ENCODE measurements at places on chromosomes 6 and 20.

DNA sequence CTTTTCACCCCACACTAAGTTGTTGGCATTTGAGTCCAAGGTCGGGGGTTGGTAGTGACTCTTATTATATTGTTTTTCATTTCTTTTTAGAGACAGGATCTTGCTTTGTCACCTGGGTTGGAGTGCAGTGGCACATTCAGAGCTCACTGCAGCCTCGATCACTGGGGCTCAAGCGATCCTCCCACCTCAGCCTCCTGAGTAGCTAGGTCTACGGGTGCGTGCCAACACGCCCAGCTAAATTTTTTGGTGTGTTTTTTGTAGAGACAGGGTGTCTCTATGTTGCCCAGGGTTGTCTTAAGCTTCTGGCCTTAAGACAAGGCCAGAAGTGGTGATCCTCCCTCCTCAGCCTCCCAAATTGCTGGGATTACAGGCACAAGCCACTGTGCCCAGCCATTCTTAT lies 25.1 kb upstream of the TGM2 start:
- DNase-seq: no peak

GRCh38 chr6:156344491-156344890 lies 432.7 kb upstream of the ARID1B start:
- no peak for DNase-seq

DNA sequence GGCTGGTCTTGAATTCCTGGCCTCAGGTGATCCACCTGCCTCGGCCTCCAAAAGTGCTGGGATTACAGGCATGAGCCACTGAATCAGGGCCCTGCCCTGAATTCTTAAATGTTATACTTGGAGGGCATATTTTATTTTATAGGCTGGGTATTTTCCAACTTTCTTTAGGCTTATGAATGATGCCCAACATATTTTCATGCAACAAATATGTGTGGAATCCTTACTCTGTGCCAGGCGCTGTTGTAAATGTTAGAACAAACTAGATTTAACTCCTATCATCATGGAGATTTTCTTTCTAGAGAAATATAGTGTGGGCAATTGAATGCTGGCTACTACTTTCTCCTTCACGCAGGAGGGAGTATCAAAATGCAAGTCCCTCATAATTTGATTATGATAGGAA lies 71.2 kb downstream of the SAMD5 start:
- no peak for DNase-seq

- DNase-seq: no peak
These were observed 65.6 kb downstream of the TULP4 start for GRCh38 chr6:158377860-158378259.

- DNase-seq: no peak
These were observed 1108.1 kb downstream of the GRIK2 start for GRCh38 chr6:102501615-102502014.

DNA sequence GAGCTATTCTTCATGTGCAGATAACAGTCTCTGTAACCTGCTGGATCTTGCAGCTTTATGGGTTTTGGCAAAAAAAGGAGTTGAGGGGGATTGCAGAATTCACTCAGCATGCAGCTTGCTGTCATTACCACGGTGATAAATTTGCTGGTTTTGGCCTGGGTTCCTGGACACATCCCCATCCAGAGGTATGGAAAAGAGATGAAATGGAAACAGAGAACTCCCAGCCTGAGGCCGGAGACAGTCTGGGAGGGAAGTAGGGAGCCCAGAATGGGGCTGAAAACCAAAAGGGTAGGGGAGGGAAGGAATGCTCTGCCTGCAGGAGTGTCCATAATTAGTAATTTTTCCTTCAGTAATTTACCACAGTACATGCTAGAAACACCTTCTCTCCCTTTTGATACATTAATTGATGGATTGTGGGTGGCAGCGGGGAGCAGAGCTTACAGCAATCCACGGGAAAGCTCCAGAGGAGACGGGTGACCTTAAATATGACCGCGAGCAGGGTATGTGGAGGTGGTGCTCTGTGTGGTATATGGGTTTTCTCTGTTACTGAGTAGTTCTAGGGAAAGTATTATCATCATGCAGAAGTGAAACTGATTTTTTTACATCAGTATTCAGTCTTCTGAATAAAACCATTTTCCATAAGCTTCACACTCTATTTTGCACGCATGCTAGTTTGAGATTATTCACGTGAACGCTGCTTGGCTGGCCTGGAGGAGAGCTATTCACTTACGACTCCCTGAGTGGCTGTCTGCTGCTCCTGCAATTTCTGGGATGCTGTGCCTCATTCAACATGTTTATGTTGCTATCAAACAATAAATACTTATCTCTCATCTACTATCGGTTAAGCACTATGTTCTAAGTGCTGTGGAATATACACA lies 66.3 kb upstream of the KCNK16 start:
- DNase-seq: no peak

- DNase-seq: no peak
These were observed 12.7 kb upstream of the ARFGEF2 start for GRCh38 chr20:48908656-48909319.

DNA sequence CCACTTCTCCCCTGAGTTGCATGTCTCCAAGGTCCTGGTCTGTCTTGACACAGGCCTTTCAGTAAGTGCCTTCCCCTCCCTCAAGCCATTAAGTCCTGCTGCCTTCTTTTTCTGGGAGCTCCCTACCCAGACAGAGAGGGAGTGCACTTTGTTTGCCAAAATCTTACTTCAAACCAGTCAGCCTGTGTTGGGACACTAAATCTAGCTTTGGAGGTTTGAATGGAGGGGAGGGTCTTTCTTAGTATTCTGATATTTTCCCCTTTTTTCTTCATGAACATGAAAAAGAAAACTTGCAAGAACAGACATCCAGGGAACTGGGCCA lies 170.7 kb upstream of the PMEPA1 start:
- DNase-seq: no peak

GRCh38 chr6:107345393-107345792 lies 114.0 kb downstream of the PDSS2 start:
- no peak for DNase-seq

GRCh38 chr6:132817554-132818403 lies 3.4 kb downstream of the RPS12 start:
- DNase-seq: no peak

DNA sequence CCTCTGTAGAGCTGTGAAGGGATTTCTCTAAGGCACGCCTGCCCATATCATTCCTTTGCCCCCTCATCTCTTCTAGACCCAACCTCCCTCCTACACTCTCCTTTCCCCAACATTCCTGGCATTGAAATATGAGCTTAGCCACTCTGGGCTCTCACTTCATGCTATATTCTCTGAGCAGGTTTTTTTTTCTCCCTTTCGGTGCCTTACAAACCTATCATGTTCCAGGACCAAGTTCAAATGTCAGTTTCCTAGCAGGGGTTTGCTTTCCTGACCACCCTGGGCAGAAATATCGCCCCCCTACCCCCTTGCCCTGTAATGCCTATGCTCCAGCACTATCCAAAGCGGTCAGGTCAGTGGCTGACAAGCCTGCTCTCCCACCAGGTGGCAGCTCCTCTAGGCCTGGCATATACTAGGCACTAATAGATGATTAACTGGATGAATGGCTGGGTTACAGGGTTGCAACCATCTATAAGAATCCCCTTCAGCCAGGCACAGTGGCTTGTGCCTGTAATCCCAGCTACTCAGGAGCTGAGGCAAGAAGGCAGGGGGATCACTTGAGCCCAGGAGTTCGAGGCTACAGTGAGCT lies 25.7 kb upstream of the AAR2 start:
- no peak for DNase-seq

DNA sequence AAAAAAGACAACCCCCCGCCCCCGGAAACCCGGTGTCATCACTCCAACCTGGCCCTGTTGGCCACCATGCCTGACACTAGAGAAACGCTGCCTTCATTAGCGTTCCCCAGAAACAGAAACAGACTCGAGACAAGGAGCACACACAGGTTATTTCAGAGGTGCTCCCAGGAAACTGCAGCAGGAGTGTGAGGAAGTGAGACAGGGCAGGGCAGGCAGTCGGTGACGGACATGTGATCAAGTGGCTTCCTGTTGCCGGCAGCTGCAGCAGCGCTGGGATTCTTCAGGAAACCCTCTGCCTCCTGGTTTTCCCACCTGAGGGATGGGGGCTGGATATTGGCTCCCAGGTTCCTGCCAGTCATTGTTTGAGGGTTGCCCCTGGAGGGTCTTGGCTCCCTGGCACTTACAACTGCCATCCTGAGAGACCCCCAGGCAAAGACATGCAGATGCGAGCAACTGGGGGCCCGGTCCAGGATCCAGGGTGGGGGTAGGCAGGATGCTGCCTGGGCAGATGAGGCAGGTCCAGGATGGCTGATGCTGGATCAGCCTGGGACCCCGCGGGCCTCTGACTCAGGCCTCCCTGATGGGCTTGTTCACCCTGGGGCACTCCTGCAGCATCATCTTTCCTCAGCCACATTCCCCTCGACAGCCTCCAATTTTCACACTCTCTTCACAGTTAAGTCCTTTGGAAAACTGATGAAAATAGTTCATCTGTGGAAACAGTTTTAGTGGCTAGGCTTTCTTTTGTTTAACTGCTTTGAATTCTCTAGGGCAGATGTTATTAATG lies 150.7 kb upstream of the SYNDIG1 start:
- DNase-seq: no peak

DNA sequence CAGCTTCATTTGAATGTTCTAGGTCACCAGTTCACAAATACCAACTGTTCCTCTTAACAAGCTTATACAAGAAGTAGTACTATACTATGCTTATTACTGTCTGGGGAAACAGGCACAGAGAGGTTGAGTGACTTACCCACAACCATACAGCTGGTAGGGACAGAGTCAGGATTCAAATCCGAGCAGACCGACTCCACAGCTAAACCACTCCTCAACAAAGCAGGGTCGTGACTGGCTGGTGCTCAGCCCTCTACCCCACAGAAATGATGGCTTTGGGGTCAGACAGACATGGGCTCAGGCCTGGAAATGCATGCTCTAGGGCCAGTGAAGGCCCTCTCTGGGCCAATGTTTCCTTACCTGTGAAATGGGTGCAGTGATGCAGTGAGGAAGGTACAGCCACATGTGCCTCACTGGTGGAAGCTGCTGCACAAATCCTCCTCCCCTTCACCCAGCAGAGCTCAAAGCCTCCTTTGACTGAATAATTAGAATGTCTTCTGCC lies 63.6 kb downstream of the MRPL14 start:
- DNase-seq: no peak

DNA sequence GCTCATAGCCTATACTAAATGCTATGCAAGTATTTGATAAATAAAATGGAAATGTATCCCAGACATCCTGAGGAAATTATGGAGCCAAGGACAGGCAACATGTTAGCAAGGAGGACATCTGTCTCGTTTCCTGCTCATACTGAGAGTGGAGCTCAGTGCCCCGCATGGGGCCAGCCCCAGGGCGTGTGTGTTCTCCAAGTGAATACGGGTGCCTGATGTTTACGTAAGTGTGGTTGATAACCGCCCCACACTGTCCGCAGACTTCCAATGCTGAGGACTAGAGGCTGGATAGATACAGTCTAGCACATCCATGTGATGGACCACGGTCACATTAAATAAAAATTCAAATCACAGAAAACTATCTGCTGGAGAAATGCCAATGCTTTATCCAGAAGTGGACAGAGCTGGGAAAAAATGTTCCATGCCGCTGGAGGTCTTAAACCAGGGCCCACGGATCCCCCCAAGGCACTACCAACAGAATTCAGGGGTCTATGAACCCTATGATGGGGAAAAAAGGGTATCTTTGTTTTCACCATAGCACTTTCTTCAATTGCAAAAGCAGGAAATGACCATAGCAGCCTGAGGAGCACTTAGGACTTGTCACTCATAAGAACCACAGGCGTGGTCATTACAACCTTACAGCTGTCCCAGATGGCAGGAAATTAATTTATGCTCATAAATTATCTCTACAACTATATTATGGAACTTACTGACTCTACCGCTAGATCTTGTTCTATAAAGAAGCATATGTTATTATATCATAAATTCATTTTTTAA lies 24.9 kb downstream of the TGM2 start:
- DNase-seq: no peak

- DNase-seq: no peak
These were observed 19.3 kb downstream of the SULF2 start for GRCh38 chr20:47765691-47766594.

DNA sequence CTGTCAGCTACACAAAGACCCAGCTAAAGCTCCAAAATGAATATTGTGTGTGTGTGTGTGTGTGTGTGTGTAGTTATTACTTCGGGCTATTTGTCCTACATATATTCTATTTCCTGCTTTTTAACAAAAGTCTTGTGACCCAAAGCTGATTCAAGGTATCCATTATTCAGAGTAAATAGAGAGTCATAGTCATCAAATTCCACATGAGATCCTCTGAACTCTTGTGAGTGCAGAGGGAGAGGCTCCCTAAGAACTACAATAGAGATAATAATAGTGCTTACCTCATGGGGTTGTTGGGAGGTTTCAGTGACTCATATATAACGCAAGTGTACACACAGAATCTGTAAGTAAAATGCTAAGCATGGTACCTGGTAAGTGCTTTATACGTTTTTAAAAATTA lies 95.6 kb upstream of the SHLD1 start:
- no peak for DNase-seq

- no peak for DNase-seq
These were observed 273.0 kb downstream of the PLCB1 start for GRCh38 chr20:8404912-8405635.

DNA sequence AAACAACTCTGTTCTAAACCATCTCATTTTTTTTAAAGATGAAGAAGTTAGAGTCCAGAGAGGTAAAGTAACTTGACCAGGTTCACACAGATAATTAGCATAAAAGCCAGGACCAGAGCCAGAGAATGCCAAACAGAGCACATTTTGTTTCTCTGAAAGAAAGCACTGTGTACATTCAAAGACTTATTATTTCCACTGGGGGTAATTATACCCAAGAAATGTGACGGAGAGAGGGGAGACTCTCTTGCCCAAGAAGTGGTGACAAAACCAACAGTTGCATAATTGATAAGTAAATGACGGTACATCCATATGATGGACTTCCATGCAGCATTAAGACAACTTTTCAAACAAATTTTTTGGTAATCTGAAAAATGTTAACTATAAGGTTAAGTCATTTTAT lies 111.6 kb downstream of the RTN4IP1 start:
- DNase-seq: no peak

GRCh38 chr6:136563386-136564152 lies 13.3 kb upstream of the MAP7 start:
- no peak for DNase-seq

GRCh38 chr6:168734523-168734922 lies 293.5 kb downstream of the SMOC2 start:
- no peak for DNase-seq

- no peak for DNase-seq
These were observed 1375.6 kb downstream of the EPHA7 start for GRCh38 chr6:92043777-92044176.

- DNase-seq: no peak
These were observed 280.4 kb downstream of the FOXC1 start for GRCh38 chr6:1890071-1890470.

DNA sequence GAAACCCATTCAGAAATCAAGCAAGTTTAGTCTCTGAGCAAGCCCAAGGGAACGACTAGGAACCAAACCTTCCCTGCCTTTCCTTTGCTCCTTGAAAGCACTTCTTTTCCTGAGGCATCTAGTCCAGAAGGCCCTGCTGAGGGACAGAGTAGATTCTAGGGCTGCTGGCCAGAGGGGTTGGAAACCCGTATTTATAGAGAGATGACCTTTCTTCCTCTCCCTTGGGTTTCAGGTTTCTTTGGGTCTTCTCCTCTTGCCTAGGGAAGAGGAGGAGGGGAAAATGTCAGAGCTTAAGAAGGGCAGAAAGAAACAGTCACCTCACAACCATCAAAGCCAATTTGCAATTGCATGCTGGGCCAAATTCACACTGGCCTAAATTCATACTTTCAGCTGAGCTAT lies 5.8 kb downstream of the APOBEC2 start:
- DNase-seq: no peak
